ENCODE measurements at places on chromosomes 12 and 14.

DNA sequence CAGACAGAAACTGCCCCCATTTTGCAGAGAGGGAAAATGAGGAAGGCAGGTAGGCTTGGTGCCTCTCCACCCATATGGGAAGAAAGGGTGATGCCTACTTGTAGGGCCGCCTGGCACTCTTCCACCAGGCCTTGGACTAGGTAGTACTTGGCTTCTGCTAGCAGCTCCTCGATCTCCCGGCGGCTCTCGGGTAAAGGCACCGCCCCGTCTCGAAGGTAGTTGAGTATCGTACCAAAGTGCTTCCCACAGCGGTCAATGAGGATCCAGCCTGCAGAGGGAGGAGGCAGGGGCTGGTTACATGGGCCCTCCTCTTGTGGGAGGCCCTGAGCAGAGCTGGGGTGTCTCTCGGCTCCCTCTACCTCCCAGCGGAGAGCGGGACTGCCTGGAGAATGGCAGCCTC, 16.6 kb downstream of the KCTD10 start:
- no peak for DNase-seq

GRCh38 chr14:103056322-103057027, 874 bp downstream of the CDC42BPB start:
- DNase-seq: no peak

- DNase-seq: peak; percentile 85
These were observed 26.5 kb downstream of the ZBTB42 start for GRCh38 chr14:104827177-104828055.

- DNase-seq: no peak
These were observed 62.3 kb upstream of the TMPO start for GRCh38 chr12:98453070-98453469.

GRCh38 chr12:68231229-68231628, 5.6 kb upstream of the IL26 start:
- DNase-seq: no peak

DNA sequence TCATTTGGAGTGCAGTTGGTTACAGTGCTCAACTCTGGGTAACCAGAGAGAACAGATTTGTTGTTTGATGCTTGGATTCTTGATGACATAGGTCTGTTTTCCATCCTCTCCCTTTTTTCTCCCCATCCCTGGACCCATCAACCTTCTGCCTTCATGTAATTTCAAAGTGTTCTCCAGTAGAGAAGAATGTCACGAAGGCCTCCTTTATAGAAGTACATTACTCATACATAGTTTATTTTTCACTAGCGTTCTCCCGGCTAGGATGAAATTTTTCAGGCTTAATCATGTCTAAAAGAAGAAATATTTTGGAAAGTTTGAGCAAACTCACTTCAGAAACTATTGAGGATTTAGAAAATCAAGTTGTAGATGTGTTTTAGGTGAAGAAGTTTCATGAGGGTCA, 20.9 kb upstream of the APPL2 start:
- DNase-seq: no peak

GRCh38 chr12:107474639-107475539, 210.7 kb upstream of the PWP1 start:
- DNase-seq: no peak

- DNase-seq: no peak
These were observed 41.4 kb upstream of the FGF6 start for GRCh38 chr12:4486980-4487379.

DNA sequence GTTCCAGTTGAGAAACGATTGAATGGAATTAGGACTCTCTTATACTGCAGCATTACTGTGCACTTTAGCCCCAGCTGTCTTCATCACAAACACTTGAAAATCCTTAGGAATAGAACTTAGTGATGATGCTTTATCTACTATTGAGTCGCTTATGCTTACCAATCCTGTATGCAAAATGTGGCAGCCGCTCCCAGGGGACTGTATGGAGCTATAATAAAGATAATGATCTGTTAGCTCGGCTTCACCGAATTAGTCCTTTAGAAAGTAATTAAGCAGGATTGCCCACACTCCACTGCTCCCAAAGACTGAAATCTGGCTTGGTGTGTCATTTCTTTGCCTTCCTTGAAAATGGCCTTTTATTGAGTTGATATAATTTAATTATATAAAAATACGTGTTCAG, 10.6 kb downstream of the EML1 start:
- no peak for DNase-seq

- no peak for DNase-seq
These were observed 9.2 kb downstream of the MYO1A start for GRCh38 chr12:57040750-57041149.

GRCh38 chr12:15862840-15863239, 19.3 kb upstream of the STRAP start:
- DNase-seq: no peak

- no peak for DNase-seq
These were observed 6.7 kb upstream of the NFATC4 start for GRCh38 chr14:24361326-24361725.

- peak; percentile 72 for DNase-seq
These were observed 54.4 kb upstream of the KCNA1 start for GRCh38 chr12:4855121-4855924.

- no peak for DNase-seq
These were observed 60.7 kb downstream of the VCPKMT start for GRCh38 chr14:50055461-50056228.

GRCh38 chr14:24941719-24942118, 108.2 kb downstream of the STXBP6 start:
- DNase-seq: no peak

- DNase-seq: no peak
These were observed 41.5 kb upstream of the FERMT2 start for GRCh38 chr14:52992236-52992870.

- no peak for DNase-seq
These were observed 25.7 kb downstream of the WDR89 start for GRCh38 chr14:63616015-63616414.

DNA sequence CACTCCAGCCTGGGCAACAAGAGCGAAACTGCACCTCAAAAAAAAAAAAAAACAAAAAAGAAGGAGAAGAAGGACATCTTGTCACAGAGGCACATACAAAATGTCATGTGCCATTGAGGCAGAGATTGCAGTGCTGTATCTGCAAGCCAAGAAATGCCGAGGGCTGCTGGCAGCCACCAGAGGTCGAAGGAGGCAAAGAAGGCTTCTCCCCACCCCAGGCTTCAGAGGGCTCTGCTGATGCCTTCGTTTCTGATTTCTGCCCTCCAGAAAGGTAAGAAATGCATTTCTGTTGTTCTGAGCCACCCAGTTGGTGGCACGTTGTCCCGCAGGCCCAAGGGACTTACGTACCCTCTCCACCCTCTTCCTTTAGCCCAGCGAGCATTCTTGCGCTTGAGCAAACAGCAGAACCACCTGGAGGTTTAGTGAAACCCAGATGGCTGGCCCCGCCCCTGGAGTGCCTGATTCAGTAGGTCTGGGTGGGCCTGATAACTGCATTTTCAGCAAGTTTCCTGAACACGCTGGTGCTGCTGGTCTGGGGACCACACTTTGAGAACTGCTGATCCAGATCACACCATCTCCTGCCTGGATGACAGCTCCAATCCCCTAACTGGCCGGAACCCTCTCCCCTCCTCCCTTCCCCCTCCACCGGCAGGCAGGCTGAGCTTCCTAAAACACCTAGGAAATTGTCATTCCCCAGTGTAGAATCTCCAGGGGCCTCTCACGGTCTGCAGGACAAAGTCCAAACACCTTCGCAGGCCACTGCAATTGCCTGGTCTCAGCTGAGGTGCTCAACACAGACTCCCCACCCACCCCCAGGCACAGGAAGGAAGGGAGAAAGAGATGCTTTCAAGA, 21.1 kb upstream of the SCARB1 start:
- no peak for DNase-seq

- DNase-seq: peak; percentile 58
These were observed 751 bp upstream of the GPRC5A start for GRCh38 chr12:12890543-12891079.

- no peak for DNase-seq
These were observed 18.0 kb downstream of the NIN start for GRCh38 chr14:50812856-50813543.

DNA sequence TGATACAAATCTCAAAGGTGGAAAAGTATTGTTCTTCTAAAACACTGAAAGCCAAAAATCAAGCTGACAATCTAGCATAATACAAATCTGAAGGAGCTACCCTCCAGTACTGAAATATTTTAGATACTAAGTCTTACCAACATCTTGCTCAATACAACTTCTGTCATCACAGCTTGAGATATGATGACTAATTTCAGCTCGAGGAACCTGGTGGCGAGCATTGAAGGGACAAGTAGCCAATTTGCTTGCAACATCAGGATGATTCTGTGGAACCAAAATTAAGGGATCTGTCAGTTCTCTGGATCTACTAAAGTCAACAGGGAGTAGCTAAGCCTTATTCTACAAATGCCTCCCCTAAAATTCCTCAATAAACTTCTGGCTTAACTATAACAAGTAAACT, 10.4 kb downstream of the GTSF1 start:
- DNase-seq: no peak

GRCh38 chr12:120855823-120856588, 48.2 kb downstream of the SPPL3 start:
- no peak for DNase-seq

GRCh38 chr12:11813438-11813813, 164.0 kb downstream of the ETV6 start:
- no peak for DNase-seq

DNA sequence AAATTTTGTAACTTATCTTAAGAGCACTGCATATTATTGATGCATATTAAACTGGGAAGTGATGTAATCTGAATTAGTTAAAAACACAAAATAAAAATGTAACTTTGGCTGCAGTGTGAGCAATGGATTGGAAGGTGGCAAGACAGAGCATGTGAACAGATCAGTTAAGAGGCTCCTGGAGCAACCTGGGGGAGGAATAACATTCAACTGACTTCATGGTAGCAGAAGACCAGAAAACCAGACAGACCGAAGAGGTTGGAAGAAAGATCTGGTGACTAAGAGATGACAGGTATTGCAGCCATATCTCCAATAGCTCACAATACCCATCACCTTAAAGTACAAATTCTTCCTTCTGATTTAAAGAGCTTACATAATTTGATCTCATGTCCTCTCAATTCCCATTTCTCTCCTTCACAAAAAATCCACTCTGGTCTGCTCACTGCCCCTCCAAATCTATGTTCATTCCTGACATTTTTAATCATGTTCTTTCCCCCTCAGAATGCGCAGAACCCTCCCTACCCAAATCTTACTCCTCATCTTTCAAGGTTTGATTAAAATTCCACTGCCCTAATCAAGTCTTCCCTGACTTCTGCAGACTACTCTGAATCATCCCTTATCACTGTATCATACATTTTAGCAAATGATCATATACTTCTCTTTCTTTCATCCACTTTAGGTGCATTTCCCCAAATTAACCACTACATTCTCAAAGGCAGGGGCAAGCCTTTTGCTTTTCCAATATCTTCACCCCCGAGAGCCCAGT, 51.5 kb downstream of the DUSP16 start:
- DNase-seq: no peak

GRCh38 chr12:85504624-85505023, 224.6 kb downstream of the ALX1 start:
- no peak for DNase-seq

DNA sequence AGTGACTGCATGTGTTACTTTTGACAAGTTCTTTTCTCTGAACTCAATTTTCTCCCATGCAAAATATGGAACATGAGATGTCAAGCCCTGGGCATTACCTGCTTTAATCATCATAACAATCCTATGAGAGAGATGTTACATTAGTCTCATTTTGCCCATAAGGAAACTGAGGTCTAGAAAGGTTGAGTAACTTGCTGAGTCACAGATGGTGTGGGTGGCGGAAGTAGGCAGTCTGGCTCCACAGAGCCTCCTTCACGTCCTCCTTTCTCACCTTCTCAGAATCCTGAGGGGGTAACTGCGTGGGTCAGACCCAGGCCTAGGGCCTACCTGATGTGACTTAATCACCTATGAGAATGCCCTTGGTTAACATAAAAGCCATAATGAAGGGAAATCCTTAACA, 50.7 kb downstream of the TMTC1 start:
- no peak for DNase-seq

DNA sequence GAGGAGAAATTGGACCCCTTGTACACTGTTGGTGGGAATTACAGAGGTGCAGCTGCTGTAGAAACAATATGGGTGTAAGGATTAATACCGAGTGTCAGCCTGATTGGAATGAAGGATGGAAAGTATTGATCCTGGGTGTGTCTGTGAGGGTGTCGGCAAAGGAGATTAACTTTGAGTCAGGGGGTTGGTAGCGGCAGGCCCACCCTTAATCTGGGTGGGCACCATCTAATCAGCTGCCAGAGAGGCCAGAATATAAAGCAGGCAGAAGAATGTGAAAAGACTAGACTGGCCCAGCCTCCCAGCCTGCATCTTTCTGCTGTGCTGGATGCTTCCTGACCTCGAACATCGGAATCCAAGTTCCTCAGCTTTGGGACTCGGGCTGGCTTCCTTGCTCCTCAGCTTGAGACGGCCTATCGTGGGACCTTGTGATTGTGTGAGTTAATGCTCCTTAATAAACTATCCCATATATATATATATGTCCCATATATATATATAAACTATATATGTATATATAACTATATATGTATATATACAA, 38.4 kb upstream of the PPP2R5C start:
- DNase-seq: no peak

- no peak for DNase-seq
These were observed 116.1 kb upstream of the SLC35F4 start for GRCh38 chr14:57981817-57982560.

DNA sequence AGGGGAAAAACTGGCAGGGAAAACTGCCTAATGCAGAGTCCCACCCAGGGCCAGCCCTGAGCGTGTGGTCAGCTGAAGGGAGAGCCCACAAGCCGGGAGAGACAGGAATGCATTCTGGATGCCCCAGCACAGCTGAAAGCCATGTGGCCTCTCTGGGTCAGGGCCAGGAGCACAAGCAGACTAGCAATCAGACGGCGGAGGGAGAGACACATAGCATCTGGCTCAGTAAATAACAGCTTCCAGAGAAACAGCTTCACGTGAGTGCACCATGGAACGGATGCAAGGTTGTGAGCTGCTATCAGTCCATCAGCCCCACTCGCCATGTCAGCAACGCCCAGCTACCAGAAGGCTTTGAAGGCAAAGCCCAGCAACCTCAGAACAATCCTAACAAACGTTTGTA, 28.2 kb upstream of the TMEM106C start:
- no peak for DNase-seq

DNA sequence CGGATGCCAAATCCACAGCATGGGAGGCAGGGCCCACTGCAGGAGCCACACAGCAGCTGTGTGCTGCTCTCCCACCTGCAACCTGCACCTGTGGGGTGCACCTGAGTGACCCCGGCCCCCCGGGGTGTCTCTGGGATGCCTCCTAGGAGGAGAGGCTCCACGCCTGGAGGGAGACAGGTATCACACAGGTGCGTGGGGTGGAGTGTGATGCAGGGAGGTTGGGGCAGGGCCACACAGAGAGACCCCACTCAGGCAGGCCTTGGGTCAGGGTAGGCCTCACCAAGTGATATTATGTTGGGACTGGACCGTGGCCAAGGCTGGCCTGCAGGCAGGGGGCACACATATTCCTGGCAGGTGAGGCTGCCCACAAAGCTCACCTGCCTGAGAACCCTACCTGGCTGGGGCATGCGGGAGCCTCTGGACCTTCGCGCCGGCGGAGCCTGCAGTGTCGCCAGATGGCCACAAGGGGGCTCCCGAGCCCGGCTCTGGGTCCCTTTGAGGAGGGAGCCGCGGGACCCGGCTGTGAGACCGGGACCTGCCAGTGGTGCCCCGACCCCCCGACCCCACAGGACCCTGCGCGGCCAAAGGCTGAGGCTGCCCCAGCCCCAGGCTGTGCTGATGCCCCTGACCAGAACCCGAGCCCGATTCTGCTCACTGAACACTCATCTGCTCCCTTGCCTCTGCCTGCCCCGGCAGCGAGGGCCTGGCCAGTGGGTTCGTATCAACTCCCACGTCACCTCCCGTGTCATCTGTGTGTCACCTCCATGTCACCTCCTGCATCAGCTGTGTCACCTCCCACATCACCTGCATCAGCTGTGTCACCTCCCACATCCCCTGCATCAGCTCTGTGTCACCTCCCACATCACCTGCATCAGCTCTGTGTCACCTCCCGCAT, 11.4 kb downstream of the TMEM121 start:
- peak; percentile 90 for DNase-seq
